Cerebellar nuclear complex (tissue), 1 donor: ENCODE measurements at places on chromosomes 1 and 21.

GRCh38 chr1:173474097-173474779 is 2.9 kb upstream of the PRDX6 start:
- DNase-seq = no peak

GRCh38 chr1:97599447-97599846 is 321.4 kb downstream of the DPYD start:
- no peak for DNase-seq

DNA sequence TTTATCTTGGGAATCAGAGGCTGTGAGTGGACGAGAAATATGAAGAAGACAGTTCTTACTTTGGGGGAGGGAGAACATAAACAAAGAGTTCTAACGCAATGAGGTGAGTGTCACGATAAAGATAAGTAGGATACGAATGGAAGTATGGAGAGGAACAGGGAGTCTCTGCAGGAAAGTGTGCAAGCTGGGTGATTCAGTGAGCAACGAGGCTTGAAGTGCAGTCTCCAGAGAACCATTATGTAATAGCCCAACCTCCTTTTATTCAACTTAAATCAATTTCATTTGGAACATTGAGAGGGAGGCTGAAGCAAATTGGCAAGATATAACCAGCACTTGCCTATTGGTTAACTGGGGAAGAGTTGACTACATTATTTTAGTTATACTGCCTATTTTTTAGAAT is 99.3 kb upstream of the PLD5 start:
- DNase-seq = no peak

- no peak for DNase-seq
These were observed 167.4 kb downstream of the TNFSF18 start for GRCh38 chr1:172883387-172883791.

- DNase-seq = no peak
These were observed 126.4 kb downstream of the CLIC6 start for GRCh38 chr21:34795175-34795547.

DNA sequence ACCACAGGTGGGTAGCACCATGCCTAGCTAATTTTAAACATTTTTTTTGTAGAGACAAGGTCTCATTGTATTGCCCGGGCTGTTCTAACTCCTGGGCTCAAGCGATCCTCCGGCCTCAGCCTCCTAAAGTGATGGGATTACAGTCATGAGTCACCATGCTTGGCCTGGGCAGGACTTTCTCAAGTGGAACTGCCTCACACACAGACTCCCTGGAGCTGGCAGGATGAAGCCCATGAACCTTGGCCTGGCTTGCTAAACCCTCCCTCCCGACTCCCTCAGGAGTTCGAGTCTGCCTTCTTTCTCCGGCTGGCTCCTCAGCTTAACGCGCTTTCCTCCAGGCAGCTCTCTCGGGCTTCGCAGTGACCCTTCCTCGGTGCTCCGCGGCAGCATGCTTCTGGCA is 7.7 kb upstream of the ECE1 start:
- no peak for DNase-seq

GRCh38 chr1:32142446-32143301 is 34.8 kb downstream of the KPNA6 start:
- no peak for DNase-seq

DNA sequence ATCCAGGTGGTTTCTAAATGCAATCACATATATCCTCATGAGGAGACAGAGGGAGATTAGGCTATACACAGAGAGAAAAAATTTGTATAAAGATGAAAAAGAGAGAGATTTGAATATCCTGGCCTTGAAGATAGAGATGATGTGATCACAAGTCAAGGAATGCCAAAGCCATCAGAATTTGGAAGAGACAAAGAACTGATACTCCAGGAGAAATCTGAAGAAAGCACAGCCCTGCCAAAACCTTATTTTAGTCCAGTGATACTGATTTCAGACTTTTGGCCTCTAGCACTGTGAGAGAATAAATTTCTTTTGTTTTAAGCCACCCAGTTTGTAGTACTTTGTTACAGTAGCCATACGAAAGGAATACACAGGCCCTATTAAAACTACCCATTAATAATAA is 33.4 kb downstream of the DOCK7 start:
- no peak for DNase-seq

GRCh38 chr1:44693900-44694299 is 19.4 kb downstream of the ARMH1 start:
- no peak for DNase-seq

GRCh38 chr1:30572192-30572591 is 151.2 kb downstream of the MATN1 start:
- DNase-seq = no peak

DNA sequence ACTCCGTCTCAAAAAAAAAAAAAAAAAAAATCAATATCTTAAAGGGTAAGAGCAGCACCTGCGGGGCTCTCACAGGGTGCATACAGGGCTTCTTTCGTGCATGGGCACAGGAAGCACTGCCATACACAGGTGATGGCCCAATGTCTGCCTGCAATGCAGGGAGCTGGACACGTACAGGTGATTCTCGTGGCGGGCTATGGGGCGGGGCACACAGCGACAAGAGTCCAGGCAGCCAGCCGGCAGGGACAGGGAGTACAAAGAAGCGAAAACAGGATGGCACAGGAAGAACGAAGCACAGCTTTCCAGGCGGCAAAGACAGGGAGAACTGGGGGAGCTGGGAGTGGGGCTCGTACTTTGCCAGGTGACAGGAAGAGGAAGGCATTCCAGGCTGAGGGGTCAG is 1.6 kb downstream of the KIF17 start:
- no peak for DNase-seq

DNA sequence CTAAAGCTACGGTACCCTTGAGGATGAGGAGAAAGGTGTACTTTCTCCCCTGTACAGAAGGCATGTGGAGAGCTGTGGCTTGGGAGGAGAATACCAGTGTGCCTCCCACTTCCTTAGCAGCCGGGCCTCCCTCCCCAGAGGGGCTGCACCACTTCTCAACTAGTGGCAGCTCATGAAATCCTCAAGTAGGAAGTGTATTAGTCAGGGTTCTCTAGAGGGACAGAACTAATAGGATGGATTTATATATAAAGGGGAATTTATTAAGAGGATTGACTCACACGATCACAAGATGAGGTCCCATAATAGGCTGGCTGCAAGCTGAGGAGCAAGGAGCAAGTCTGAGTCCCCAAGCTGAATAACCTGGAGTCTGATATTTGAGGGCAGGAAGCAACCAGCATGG is 53.1 kb upstream of the PPP2R5A start:
- DNase-seq = no peak

GRCh38 chr1:9151328-9151860 is 22.5 kb upstream of the GPR157 start:
- no peak for DNase-seq
